Mesothelial cell of epicardium (in vitro differentiated cells): ENCODE measurements at places on chromosomes 11 and 22.

- peaks cover 2% of the 10 kb centered on the region for H3K36me3 ChIP-seq
- H3K4me3 ChIP-seq, result no peak overlapping the region
- H3K27me3 ChIP-seq, result peaks cover 2% of the 10 kb centered on the region
- no peak overlapping the region for H3K27ac ChIP-seq
- H3K4me1 ChIP-seq, result peaks cover 23% of the 10 kb centered on the region
These were observed 36.0 kb upstream of the GNB1L start for GRCh38 chr22:19890502-19891316.

- no peak for DNase-seq
- no peaks in the 10 kb centered on the region for H3K36me3 ChIP-seq
- H3K27me3 ChIP-seq, result no peaks in the 10 kb centered on the region
- no peak overlapping the region for H3K27ac ChIP-seq
- H3K4me3 ChIP-seq, result no peak overlapping the region
These were observed 509.8 kb upstream of the RAG2 start for GRCh38 chr11:37107831-37108230.

GRCh38 chr11:116072601-116073410, 568.6 kb upstream of the CADM1 start:
- no peak overlapping the region for H3K27ac ChIP-seq
- no peaks in the 10 kb centered on the region for H3K36me3 ChIP-seq
- no peak for DNase-seq
- peaks cover 10% of the 10 kb centered on the region for H3K4me1 ChIP-seq
- H3K4me3 ChIP-seq, result no peak overlapping the region

- H3K27me3 ChIP-seq, result no peaks in the 10 kb centered on the region
- peak overlapping the region; percentile 85 for H3K4me3 ChIP-seq
- H3K27ac ChIP-seq, result peak overlapping the region; percentile 76
- H3K36me3 ChIP-seq, result no peaks in the 10 kb centered on the region
These were observed 644 bp upstream of the NDUFV1 start for GRCh38 chr11:67606093-67606491.

DNA sequence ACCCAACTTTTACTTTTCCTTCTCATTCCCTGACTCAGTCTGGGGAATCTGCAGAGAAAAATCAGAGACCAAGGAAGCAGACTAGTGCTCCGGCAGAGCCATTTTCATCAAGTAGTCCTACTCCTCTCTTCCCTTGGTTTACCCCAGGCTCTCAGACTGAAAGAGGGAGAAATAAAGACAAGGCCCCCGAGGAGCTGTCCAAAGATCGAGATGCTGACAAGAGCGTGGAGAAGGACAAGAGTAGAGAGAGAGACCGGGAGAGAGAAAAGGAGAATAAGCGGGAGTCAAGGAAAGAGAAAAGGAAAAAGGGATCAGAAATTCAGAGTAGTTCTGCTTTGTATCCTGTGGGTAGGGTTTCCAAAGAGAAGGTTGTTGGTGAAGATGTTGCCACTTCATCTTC, 37.2 kb downstream of the KMT2A start:
- no peaks in the 10 kb centered on the region for H3K27me3 ChIP-seq
- DNase-seq, result no peak
- no peak overlapping the region for H3K4me3 ChIP-seq
- no peak overlapping the region for H3K27ac ChIP-seq
- peaks cover 43% of the 10 kb centered on the region for H3K36me3 ChIP-seq

GRCh38 chr11:116691771-116692177, 81.0 kb downstream of the BUD13 start:
- DNase-seq, result peak; percentile 76
- peaks cover 13% of the 10 kb centered on the region for H3K27me3 ChIP-seq
- no peak overlapping the region for H3K27ac ChIP-seq
- no peaks in the 10 kb centered on the region for H3K36me3 ChIP-seq

GRCh38 chr22:30555282-30556210, 9.0 kb upstream of the SEC14L6 start:
- H3K4me3 ChIP-seq, result no peak overlapping the region
- H3K4me1 ChIP-seq, result no peaks in the 10 kb centered on the region
- H3K36me3 ChIP-seq, result no peaks in the 10 kb centered on the region

DNA sequence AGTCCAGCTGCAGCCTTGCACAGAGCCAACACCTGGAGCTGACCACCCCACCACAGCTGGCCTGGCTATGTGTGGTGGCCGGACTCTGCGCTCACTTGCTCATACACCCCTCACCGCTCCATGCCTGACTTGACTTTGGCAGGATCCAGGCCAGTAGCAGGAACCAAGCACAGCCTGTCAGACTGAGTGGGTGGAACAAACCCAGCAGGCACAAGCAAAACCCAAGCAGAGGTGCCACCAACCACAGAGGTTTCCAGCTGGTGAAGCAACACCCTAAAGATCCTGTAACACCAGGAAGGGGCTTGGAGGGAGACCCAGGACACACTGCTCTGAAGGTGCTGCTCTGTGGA, 44.9 kb upstream of the WNT11 start:
- H3K27me3 ChIP-seq, result peaks cover 3% of the 10 kb centered on the region
- H3K4me3 ChIP-seq, result no peak overlapping the region
- H3K27ac ChIP-seq, result no peak overlapping the region
- no peaks in the 10 kb centered on the region for H3K36me3 ChIP-seq

GRCh38 chr11:3614742-3615171, 27.0 kb downstream of the ART5 start:
- H3K36me3 ChIP-seq, result no peaks in the 10 kb centered on the region
- peaks cover 37% of the 10 kb centered on the region for H3K4me1 ChIP-seq
- peak overlapping the region; percentile 18 for H3K27ac ChIP-seq
- DNase-seq, result no peak
- no peak overlapping the region for H3K4me3 ChIP-seq

- peaks cover 21% of the 10 kb centered on the region for H3K4me1 ChIP-seq
- H3K27ac ChIP-seq, result no peak within 1 kb of the TSS
- no peaks in the 10 kb centered on the region for H3K36me3 ChIP-seq
- DNase-seq, result no peak
- H3K4me3 ChIP-seq, result peak within 1 kb of the TSS; percentile 69
These were observed at the start of gene WNT7B for GRCh38 chr22:45977003-45977411. TSS of gene WNT7B (minus strand) at chr22:45977162. CDS start at chr22:45976754, 408 bp downstream.

DNA sequence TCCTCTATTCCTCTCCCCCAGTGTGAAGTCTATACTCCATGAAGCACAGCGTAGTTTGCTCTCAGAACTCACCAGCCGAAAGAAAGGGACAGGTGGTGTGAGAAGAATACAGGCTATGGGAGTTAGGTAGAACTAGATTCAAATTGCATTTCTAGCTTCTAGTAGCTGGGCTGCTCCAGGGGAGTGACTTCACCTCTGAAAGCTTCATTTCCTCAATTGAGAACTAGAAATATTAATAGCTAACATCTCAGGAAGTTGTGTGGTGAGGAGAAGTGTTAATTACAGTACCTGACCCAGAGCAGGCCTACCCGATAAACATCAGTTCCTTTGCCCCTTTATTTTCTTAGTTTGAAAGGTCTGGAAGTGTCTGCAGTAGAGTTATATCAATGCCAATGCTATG, 484.7 kb upstream of the TENM4 start:
- H3K27ac ChIP-seq, result no peak overlapping the region
- H3K4me3 ChIP-seq, result no peak overlapping the region
- no peak for DNase-seq
- H3K27me3 ChIP-seq, result peaks cover 4% of the 10 kb centered on the region

GRCh38 chr11:74780248-74781005, 31.8 kb downstream of the RNF169 start:
- H3K4me3 ChIP-seq, result no peak overlapping the region
- DNase-seq, result no peak
- no peak overlapping the region for H3K27ac ChIP-seq

DNA sequence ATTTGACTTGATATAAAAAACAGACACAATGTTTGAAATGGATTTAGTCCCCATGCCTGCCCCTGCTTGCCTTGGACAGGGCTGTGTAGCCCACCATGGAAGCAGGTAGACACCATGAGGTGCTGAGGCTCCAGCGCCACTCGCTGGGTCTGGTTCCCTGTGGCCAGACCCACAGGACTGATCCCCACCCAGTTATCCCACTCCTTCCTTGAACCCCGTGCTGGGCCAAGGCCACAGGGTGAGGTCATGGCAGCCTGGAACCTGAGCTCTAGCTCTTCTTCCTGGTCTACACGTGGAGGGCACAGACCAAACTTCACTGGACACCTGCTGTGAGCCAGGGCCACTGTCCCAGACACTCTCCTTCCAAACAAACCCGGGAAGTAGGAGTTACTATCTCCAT, 42.5 kb downstream of the GAB4 start:
- H3K27ac ChIP-seq, result no peak overlapping the region
- H3K4me3 ChIP-seq, result no peak overlapping the region
- no peaks in the 10 kb centered on the region for H3K4me1 ChIP-seq
- H3K36me3 ChIP-seq, result peaks cover 5% of the 10 kb centered on the region

GRCh38 chr11:45181193-45181888, 34.9 kb downstream of the PRDM11 start:
- H3K4me1 ChIP-seq, result peaks cover 40% of the 10 kb centered on the region
- H3K27me3 ChIP-seq, result no peaks in the 10 kb centered on the region
- no peak for DNase-seq
- peak overlapping the region; percentile 97 for H3K27ac ChIP-seq
- peak overlapping the region; percentile 74 for H3K4me3 ChIP-seq

DNA sequence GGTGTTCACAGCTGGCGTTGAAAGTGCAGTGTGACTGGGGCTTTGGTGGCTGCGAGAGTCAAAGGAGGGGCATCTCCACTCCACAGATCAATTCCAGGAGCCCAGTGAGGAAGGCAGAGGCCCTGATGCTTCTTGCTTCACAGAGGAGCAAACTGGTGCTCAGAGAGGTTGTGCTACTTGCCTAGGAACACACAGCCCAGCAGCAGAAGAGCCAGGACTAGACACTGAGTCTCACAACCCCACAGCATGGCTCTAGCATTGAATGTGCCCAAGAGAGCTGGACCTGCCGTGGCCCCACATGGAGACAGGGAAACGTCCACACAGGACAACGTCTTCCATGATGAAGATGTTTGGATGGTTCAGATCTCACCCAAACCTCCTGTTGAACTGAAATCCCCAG, 33.3 kb downstream of the LINC01488 start:
- no peaks in the 10 kb centered on the region for H3K4me1 ChIP-seq
- no peak overlapping the region for H3K4me3 ChIP-seq
- H3K36me3 ChIP-seq, result no peaks in the 10 kb centered on the region
- DNase-seq, result no peak
- no peaks in the 10 kb centered on the region for H3K27me3 ChIP-seq

GRCh38 chr11:35981581-35981980, 37.7 kb downstream of the LDLRAD3 start:
- H3K4me3 ChIP-seq, result no peak overlapping the region
- no peaks in the 10 kb centered on the region for H3K27me3 ChIP-seq
- peaks cover 1% of the 10 kb centered on the region for H3K4me1 ChIP-seq
- no peak for DNase-seq

DNA sequence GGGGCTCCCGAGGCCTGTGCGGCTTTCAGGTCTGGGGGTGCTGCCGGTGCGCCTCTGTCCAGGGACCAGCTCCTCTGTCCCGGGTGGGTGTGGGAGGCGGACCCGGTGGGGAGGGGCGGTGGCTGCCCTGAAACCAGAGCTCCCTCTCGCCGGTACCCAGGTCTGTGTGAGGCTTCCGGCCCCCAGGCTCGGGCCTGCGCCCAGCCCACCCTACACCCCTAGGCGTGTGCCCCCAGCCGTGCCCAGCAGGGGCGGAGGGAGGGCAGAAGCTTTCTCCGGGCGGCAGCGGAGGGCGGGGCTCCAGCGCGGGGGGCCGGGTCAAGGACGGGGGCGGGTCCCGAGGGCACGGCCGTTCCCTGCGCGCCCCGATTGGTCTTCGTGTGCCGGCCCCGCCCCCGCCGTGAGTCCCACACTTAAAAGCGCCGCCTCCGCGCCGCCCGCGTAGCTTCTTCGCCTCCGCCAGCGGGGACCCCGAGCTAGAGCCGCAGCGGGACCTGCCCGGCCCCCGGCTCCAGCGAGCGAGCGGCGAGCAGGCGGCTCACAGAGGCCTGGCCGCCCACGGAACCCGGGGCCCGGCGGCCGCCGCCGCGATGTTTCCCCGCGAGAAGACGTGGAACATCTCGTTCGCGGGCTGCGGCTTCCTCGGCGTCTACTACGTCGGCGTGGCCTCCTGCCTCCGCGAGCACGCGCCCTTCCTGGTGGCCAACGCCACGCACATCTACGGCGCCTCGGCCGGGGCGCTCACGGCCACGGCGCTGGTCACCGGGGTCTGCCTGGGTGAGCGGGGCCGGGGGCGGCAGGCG, 616 bp downstream of the PNPLA2 start:
- peak; percentile 85 for DNase-seq
- no peak overlapping the region for H3K27ac ChIP-seq
- H3K4me3 ChIP-seq, result peak overlapping the region; percentile 78
- peaks cover 2% of the 10 kb centered on the region for H3K36me3 ChIP-seq
- H3K27me3 ChIP-seq, result no peaks in the 10 kb centered on the region
- peaks cover 10% of the 10 kb centered on the region for H3K4me1 ChIP-seq
